Smooth muscle cell of trachea (primary cell): ENCODE measurements at places on chromosomes 1 and 21. TPM values are rescaled to one million over a fixed set of nuclear protein-coding genes. Genes with fewer than 3 reads are reported as not detected.

SPRR2F gene
- total RNA-seq, result not detected in 2 replicates

FCER1G gene
- total RNA-seq, result 0.58 TPM in 1 of 2 replicates, not detected in the other

ERO1B gene
- total RNA-seq, result 1.6 and 2.5 TPM in 2 replicates

RIMKLA gene
- total RNA-seq, result under 0.01 TPM in 1 of 2 replicates, not detected in the other

RNF207 gene
- total RNA-seq, result 6.8 and 17.5 TPM in 2 replicates

NBPF9 gene
- 20.5 and 22.8 TPM in 2 replicates for total RNA-seq

FCRL6 gene
- not detected in 2 replicates for total RNA-seq

SPRR5 gene
- not detected in 2 replicates for total RNA-seq

CALML6 gene
- 0.15 and 0.50 TPM in 2 replicates for total RNA-seq

ARHGEF16 gene
- not detected in 2 replicates for total RNA-seq

SLC22A15 gene
- total RNA-seq, result 6.5 and 7.6 TPM in 2 replicates

MYOM3 gene
- not detected in 2 replicates for total RNA-seq

FCRL4 gene
- not detected in 2 replicates for total RNA-seq

C1orf141 gene
- under 0.01 TPM in 1 of 2 replicates, not detected in the other for total RNA-seq

GPR3 gene
- 0.33 TPM in 1 of 2 replicates, not detected in the other for total RNA-seq

ACTA1 gene
- not detected in 2 replicates for total RNA-seq

NUAK2 gene
- total RNA-seq, result 0.87 and 2.8 TPM in 2 replicates

CYP4A11 gene
- not detected in 2 replicates for total RNA-seq

ABCB10 gene
- total RNA-seq, result 13.4 and 18.6 TPM in 2 replicates

RHBG gene
- not detected in 2 replicates for total RNA-seq

FAM163A gene
- total RNA-seq, result not detected in 2 replicates

LRRC53 gene
- total RNA-seq, result not detected in 2 replicates

RBM11 gene
- 0.58 TPM in 1 of 2 replicates, not detected in the other for total RNA-seq

AMPD1 gene
- not detected in 2 replicates for total RNA-seq

KIF17 gene
- 1.5 and 4.1 TPM in 2 replicates for total RNA-seq

RAB13 gene
- 112 and 119 TPM in 2 replicates for total RNA-seq

C1orf94 gene
- not detected in 2 replicates for total RNA-seq
